Stimulated activated CD4-positive, alpha-beta T cell treated with anti-CD3 and anti-CD28 coated beads, Interleukin-1b, Interleukin-23, amount 100 ng/mL, for 4 hours (primary cell): ENCODE measurements at places on chromosomes 7 and 10.

DNA sequence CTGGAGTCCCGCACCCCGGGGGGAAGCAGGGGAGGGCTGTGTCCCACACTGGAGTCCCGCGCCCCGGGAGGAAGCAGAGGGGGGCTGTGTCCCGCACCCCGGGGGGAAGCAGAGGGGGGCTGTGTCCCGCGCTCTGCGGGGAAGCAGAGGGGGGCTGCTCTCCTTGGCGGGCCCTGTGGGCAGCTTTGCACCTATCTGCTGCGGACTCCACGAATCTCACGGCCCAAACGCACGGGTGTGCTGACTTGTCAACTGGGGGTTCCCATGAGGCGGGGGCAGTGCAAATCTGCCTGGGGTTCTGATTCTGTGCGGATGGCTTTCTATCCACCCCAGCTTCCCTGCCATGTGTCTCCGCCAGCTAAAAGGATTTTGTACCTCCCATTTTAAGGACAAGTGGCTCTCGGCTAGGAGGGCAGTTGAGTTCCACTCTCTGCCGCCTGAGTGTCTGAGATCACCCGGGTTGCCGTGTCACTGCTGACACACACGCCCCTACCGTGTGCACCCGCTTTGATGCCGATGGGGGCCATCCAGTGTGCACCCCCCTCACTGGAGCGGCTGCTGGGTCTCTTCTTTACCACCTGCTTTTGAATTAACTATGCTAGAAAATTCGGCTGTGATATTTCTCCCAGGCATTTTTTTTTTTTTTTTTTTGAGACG lies 20.5 kb downstream of the GPER1 start:
- no peak for DNase-seq

DNA sequence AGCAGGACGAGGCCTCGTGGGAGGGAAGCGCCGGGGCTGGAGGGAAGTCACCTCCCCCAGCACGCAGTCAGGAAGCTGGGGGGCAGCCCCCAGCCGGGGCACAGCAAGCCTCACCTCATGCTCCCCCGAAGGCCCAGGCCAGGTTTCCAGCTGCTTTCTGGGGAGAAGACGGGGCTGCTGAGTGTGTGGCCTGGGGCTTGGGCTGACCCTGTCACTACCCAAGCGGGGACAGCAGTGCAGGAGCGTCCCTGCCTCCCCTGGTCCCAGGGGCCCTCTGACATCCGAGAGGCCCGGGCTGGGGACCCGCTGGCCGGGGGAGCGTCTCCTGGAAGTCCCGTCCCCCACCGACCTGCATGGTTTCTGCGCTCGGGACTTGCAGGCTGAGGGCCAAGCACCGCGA lies 19.7 kb upstream of the NKX6-2 start:
- DNase-seq = no peak

GRCh38 chr7:12759151-12759550 lies 71.7 kb downstream of the ARL4A start:
- no peak for DNase-seq

GRCh38 chr10:124799211-124799610 lies 2.4 kb upstream of the ABRAXAS2 start:
- no peak for DNase-seq

GRCh38 chr10:617471-617870 lies 72.0 kb downstream of the DIP2C start:
- no peak for DNase-seq

- no peak for DNase-seq
Measured at GRCh38 chr7:99839287-99840021, 11.6 kb downstream of the CYP3A43 start.

GRCh38 chr10:75392271-75392670 lies 9.3 kb downstream of the ZNF503 start:
- DNase-seq = no peak

DNA sequence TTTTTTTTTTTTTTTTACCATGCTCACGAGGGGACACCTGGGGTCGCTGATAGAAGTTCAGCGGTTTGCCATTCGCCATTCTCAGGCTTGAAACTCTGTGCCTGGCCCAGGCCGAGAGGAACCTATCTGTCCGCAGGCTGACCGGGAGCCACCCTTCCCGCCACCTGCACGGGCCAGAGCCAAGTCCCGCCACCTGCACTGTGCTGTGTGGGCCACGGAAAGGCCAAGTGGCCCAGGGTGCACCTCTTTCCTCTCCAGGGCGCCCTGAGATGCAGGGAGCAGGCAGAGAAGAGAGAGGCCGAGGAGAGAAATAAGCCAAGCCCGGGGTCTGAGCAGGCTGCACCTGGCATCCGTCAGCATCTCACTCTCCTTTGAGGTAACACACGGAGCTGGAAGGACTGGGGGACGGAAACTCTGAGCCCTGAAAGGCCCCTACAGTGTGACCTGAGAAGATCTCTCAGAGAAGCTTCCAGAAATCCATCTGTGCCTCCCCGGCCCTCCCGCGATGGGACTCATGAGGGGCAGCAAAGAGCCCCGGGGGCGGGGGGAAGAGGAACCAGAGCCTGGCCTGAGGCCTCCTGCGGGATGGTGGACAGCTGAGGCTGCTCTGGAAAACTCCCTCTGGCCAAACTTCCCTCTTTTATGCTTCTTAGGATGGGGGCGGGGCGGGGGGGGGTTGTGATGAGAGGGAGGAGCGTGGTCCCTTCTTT lies 46.6 kb downstream of the PRKAG2 start:
- DNase-seq = no peak

DNA sequence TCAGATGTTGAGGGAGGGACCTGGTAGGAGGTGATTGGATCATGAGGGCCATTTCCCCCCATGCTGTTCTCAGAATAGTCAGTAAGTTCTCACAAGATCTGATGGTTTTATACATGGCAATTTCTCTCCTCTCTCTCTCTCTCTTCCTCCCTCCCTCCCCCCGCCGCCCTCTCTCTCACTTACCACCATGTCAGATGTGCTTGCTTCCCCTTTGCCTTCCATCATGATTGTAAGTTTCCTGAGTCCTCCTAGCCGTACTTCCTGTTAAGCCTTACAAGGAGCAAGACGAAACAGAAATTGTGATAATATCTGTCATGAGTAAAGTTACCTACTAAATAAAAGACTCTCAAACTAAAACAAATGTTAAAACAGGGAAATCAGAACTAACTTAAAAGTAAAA lies 19.9 kb upstream of the GPR141 start:
- DNase-seq = no peak

DNA sequence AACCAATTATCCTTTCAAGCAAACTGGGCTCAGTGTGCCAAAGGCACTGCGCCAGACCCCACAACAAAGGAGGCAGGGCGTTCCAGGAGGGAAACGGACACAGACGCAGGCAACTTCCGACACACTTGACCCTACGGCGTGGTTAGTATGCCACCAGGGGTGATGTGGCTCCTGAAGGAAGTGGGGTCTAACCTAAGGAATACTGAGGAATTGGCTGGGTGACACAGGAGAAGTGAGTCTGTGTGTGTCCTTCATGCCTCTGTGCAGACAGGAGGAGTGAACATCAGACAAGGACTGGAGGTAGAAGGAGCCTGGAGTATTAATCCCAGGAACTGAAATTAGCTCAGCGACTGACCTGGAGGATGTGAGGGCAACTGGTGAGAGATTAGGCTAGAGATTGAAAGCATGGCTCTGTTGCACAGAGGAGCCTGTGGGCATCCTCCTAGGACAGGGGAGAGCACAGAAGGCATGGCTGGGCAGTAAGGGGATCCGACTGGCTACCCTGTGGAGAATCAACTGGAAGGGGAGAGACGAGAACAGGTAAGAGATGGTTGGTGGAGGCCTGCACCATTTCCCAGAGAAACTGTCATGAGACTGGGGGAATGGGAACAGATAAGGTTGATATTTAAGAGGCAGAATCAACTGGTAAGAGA lies 27.8 kb downstream of the GSDME start:
- no peak for DNase-seq

DNA sequence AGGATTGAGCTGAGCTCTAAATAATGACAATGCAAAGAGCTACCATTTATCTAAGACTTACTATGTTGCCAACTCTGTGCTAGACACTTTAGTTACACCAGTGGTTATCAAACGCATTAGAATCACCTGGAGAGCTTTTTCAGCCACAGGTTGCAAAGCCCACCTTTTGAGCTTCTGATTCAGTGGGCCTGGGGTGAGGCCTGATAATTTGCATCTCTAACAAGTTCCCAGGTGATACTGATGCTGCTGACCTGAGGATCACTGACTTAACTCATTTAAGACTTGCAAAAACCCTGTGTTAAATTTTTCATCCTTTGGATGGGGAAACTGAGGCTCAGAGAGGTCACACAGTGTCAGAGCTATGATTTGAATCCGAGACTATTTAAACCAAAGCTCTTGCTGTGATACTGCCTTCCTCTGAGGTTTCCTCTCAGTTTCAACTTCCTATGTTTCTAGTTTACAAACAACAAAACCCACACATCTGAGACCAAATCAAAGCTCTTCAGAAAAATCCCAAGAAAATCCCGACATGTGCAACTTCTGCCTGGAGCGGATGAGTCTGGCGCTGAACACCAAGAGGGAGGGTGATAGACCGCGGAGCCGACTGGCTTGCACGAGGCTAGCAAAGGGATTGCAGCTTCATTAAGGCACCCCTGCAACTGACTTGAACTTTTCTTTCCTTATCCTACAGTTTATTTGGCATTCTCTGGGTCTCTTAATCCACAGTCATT lies 124.9 kb downstream of the CYP26A1 start:
- no peak for DNase-seq

- DNase-seq = no peak
Measured at GRCh38 chr7:151459726-151460473, 20.0 kb upstream of the CRYGN start.

DNA sequence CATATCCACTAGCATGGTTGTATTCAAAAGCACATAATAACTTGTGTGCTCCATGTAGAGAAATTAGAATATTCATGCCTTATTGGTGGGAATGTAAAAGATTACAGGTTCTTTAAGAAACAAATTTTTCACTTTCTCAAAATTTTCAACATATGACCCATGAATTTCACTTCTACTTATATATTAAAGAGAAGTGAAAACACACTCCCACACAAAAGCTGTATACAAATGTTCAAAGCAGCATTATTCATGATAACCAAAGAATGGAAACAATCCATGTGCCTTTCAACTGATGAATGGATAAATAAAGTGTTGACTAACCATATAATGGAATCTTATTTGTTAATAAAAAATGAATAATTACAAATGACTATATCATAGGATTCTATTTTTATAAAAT lies 694.5 kb upstream of the PCDH15 start:
- no peak for DNase-seq

- no peak for DNase-seq
Measured at GRCh38 chr7:93715234-93715633, 140.7 kb upstream of the CALCR start.
